Stimulated activated CD4-positive, alpha-beta T cell treated with anti-CD3 and anti-CD28 coated beads, Interleukin-15, amount 100 ng/mL, for 1 hour (primary cell): ENCODE measurements at places on chromosomes 2 and 18.

GRCh38 chr2:183063083-183063482, 15.5 kb upstream of the DUSP19 start:
- no peak for DNase-seq

DNA sequence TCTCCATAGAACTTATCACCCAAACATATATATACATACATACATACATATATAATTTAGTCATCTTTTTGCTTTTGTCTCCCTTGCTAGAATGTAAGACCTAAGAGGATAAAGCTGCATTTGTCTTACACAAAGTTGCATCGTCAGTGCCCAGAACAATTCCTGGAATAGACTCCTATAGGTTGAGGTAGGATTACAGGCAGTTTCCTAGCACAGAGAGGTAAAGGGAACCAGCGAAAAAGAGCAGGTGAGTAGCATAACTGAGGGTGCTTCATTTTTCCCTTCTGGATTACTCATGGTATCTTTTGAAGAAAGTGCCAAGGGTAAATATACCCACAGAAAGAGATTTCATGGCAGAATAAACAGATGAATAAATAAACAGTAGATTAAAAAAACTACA, 68.1 kb upstream of the AMMECR1L start:
- no peak for DNase-seq

DNA sequence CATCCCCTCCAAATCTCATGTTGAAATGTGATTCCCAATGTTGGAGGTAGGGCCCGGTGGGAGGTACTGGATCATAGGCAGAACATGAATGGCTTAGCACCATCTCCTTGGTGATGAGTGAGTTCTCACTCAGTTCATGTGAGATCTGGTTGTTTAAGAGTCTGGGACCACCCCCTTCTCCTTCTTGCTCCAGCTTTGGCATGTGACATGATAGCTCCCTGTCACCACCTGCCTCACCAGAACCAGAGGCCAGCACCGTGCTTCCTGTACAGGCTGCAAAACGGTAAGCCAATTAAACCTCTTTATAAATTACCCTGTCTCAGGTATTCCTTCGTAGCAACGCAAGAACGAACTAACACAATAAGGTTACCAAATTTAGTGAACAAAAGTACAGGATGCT, 95.4 kb downstream of the ZBTB7C start:
- DNase-seq, result no peak

DNA sequence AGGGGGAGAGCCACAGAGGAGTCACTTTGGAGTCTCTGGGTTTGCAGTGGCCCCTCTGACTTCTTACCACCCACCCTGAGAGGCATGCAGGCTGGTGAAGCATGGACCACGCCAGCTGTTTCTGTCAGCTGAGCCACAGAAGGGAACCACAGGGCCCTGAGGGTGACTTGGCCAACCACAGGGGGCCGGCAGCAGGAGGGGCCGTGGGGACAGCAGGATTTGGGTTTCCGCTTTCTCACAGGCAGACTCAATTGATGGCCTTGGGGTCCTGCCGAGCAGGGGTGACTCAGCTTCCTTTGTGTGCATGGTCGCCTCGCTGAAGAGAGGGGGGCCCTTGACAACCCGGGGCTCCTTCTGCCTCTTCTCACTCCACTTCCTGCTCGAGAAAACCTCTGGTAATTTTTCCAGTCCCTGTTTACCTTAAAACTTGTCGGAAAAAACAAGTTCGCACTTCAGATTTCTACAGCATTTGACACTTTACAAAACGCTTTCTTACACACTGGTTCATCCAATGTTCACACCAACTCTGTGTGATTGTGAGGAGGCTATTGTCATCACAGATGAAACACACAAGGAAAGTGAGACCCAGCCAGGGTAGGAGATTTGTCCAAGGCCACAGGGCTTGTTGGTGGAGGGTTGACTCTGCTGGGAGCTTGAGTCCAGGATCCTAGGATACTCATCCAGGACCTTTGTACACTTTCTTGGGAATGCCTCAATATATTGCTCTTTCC, 311.2 kb downstream of the LPIN1 start:
- no peak for DNase-seq

- DNase-seq, result no peak
Measured at GRCh38 chr2:17232776-17233556, 285.3 kb downstream of the RAD51AP2 start.

- no peak for DNase-seq
Measured at GRCh38 chr2:76268484-76268883, 557.8 kb upstream of the GCFC2 start.
